ENCODE measurements at places on chromosomes 3 and 15.

DNA sequence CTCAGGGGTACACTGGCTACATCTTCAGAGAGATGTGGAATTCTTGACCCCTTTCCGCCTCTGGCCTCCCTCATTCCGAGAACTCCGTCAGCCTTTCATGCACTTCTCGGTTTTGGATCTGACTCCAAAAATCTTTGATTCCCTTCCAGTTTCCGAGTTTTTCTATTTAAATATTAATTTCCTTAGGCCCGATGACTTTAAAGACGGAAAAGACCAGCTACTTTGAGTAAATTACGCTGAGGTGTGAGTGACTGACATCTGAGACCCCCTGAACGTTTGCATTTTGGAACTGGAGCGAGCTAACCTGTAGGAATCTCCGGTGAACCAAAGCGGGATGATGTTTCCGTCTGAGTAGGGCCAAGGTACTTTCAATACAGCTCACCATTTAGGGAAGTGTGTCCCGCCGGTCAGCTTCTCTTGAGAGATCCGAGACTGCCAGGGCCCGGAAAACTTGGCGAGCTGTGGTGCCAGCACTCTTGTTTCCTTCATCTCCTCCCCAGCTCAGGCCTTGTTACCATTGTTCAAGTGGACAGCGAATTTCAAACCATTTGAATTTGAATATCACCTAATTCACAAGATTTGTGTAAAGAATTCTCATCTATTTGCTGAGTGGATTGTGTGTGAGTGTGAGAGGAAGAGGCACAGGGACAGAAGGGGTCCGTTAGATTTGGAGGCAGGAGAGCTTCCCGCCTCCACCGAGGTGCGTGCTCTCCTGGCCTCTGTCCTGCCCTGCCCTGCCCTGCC, 5.4 kb downstream of the SOX14 start:
- no peaks in the 10 kb centered on the region for H3K4me1 ChIP-seq
- peaks cover 2% of the 10 kb centered on the region for H3K27me3 ChIP-seq
- DNase-seq: no peak
- no peaks in the 10 kb centered on the region for H3K36me3 ChIP-seq

GRCh38 chr3:188860147-188860546, 311.6 kb upstream of the TPRG1 start:
- no peaks in the 10 kb centered on the region for H3K36me3 ChIP-seq
- peaks cover 27% of the 10 kb centered on the region for H3K4me1 ChIP-seq
- H3K27me3 ChIP-seq: no peaks in the 10 kb centered on the region
- no peak overlapping the region for H3K4me3 ChIP-seq
- peak overlapping the region; percentile 28 for H3K27ac ChIP-seq
- no peak for DNase-seq

DNA sequence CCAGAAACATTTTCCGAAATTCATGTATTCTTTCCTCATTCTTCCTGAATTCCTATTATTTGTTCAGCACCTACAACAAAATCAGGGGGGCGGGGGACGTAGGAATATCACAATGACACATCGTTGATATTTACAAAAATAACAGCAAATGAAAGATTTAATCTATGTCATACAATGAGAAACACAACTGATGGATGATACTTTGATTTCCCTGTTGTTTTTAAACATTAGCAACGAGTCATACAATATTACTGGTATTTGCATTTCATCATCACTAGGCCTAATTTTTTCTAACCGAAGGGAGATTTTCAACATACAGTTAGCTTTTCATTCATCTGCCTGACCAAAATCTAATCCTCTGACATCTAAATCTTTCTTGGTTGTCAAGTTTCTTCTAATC, 45.3 kb upstream of the INO80 start:
- no peak for DNase-seq
- H3K27ac ChIP-seq: no peak overlapping the region
- H3K4me1 ChIP-seq: no peaks in the 10 kb centered on the region

DNA sequence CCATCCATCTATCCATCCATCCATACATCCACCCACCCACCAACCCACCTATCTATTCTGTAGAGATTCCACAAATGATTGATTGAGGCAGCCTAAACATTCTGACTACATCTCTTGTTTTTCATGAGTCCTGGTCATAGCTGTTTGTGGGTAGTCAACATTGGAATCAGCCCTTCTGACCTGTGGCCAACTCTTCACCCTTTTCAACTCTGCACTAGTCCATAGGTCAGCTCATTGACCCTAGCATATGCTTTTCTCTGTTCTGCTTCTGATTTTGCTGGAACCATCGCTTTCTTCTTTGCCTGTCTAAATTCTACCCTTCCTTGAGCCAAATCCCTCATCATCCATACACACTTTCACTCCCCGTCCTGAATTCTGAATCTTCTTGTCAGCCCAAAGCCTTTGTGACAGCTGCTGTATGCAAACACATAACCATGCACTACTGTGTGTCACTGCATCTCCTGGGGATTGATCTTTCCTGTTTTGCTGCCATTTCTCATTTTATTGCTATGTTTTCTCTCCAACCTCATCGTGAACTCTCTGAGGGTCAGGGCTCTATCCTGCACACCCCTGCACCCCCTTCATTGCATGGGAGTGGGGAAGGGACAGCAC, 16.8 kb upstream of the KCTD6 start:
- H3K4me1 ChIP-seq: no peaks in the 10 kb centered on the region
- no peaks in the 10 kb centered on the region for H3K36me3 ChIP-seq
- no peak for DNase-seq
- no peak overlapping the region for H3K4me3 ChIP-seq

DNA sequence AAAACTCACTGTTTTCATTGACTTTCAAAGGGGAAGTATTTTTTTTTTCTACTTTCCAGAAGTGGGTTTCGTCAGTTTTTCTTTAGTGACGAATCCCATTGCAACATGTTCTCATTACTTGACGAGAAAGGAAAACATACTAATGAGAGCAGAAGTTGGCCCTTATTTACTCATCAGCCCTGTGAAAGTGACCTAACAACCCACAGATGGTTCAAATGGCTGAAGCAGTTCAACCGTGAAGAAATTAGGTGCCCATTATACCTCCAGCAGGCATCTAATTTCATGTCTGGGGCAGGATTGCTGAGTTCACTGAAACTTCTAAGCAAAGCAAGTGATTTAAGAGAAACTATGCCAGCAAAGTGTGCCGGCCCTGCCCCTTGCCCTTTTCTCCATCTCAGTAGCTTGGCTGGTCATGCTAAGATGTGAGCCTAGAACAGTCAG, 9.0 kb downstream of the AQP9 start:
- no peak overlapping the region for H3K4me3 ChIP-seq
- no peaks in the 10 kb centered on the region for H3K36me3 ChIP-seq
- no peak for DNase-seq
- H3K27ac ChIP-seq: no peak overlapping the region
- H3K27me3 ChIP-seq: no peaks in the 10 kb centered on the region

GRCh38 chr15:52109559-52110451, 2.8 kb downstream of the BCL2L10 start:
- no peak for DNase-seq
- H3K36me3 ChIP-seq: no peaks in the 10 kb centered on the region
- H3K4me1 ChIP-seq: no peaks in the 10 kb centered on the region
- no peaks in the 10 kb centered on the region for H3K27me3 ChIP-seq

GRCh38 chr3:114112696-114113095, 56.2 kb downstream of the QTRT2 start:
- no peaks in the 10 kb centered on the region for H3K27me3 ChIP-seq
- no peaks in the 10 kb centered on the region for H3K4me1 ChIP-seq
- DNase-seq: no peak
- no peaks in the 10 kb centered on the region for H3K36me3 ChIP-seq

- H3K36me3 ChIP-seq: no peaks in the 10 kb centered on the region
- no peak overlapping the region for H3K4me3 ChIP-seq
- H3K27me3 ChIP-seq: no peaks in the 10 kb centered on the region
- no peak for DNase-seq
Measured at GRCh38 chr3:70899816-70900215, 587.4 kb upstream of the MDFIC2 start.

DNA sequence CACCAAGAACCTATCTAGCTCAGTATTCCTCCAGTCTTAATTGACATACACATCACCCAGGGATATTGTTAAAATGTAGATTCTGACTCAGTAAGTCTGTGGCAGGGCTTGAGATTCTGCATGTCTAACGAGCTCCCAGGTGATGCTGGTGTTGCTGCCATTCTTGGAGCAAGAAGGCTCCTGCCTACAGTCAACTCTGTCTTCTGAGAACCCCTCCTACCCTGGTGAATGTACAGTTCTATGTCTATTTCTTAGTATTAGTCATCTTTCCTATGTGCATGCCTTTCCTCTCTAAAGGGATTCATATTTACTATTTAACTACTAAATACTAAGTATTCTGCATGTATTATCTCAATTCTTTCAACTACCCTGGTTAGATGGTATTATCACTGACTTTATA, 268.7 kb downstream of the EDEM1 start:
- H3K4me3 ChIP-seq: no peak overlapping the region
- DNase-seq: no peak
- no peak overlapping the region for H3K27ac ChIP-seq
- H3K27me3 ChIP-seq: no peaks in the 10 kb centered on the region
- H3K36me3 ChIP-seq: no peaks in the 10 kb centered on the region

DNA sequence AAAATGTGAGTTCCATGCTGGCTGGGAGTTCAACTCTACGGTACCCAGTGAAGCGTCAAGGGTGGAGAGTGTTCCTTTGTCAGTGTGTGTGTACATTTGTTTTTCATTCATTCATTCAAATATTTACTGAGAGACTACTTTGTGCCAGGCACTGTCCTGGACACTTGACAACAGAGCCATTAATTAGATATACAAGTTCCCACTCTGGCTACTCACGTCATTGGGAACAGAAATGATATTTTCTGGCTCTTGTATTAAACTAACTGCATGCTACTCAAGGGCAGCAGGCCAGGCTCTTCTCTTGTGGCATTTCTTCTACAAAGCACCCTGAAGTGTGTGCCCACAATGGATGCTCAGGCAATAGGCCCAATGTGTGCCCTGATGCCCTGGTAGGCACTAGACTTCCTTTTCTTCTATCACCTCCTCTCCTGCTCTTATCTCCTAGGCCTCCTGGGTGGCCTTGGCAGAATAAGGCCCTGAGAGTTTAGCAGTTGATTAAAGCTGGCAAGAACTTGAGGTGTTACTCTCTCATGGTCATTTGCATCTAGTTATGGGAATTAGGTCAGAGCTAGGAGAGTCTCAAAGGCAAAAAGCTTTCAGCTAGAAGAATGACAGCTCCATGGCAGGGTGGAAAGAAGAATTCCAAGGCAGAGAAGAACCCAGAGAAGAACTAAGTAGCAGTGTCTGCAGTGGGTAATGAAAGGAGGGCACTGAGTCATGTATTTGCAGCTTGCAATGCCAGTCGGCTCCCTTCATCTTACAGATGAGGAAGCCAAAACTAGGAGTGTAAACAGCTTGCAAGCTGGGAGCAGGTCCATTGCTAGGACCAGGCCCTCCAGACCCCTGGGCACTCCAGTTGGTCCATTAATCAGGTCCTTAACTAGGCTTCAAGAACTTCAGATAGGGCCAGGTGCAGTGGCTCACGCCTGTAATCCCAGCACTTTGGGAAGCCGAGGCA, 14.0 kb upstream of the SMAD3 start:
- no peaks in the 10 kb centered on the region for H3K36me3 ChIP-seq
- no peak for DNase-seq
- H3K27ac ChIP-seq: peak overlapping the region; percentile 75
- peaks cover 9% of the 10 kb centered on the region for H3K4me1 ChIP-seq

GRCh38 chr15:70435369-70435768, 328.0 kb downstream of the UACA start:
- no peaks in the 10 kb centered on the region for H3K27me3 ChIP-seq
- no peak overlapping the region for H3K27ac ChIP-seq
- DNase-seq: no peak

- no peaks in the 10 kb centered on the region for H3K27me3 ChIP-seq
- H3K4me3 ChIP-seq: no peak overlapping the region
- no peak overlapping the region for H3K27ac ChIP-seq
- DNase-seq: no peak
Measured at GRCh38 chr15:101560722-101561583, 71.4 kb upstream of the PCSK6 start.

- DNase-seq: no peak
- H3K4me1 ChIP-seq: no peaks in the 10 kb centered on the region
- H3K27ac ChIP-seq: no peak overlapping the region
- H3K4me3 ChIP-seq: no peak overlapping the region
Measured at GRCh38 chr15:44596511-44597010, 59.6 kb downstream of the EIF3J start.

- H3K4me1 ChIP-seq: no peaks in the 10 kb centered on the region
- no peak for DNase-seq
- H3K27me3 ChIP-seq: no peaks in the 10 kb centered on the region
- H3K4me3 ChIP-seq: no peak overlapping the region
Measured at GRCh38 chr15:77224352-77224751, 153.4 kb upstream of the TSPAN3 start.

DNA sequence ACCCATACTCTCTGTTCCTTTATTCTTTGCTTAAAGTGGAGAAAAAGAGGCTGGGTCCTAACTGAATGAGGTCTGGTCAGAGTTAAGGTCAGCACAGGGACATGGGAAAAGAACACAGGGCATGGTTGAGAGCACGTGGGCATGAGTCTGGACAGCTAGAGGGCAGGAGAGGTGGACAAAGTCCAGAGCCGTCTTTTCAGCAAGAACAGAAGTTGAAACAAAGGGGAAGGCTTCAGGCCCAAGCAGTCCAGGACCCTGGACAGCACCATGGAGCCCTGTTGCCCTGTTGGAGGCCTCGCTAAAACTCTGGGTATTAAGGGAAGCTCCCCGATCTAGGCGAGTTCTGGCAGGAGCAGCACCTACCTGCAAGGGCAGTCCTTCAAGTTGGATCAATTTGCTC, 50.7 kb downstream of the XYLB start:
- peaks cover 14% of the 10 kb centered on the region for H3K36me3 ChIP-seq
- H3K27me3 ChIP-seq: no peaks in the 10 kb centered on the region
- no peak overlapping the region for H3K27ac ChIP-seq
- no peak for DNase-seq

DNA sequence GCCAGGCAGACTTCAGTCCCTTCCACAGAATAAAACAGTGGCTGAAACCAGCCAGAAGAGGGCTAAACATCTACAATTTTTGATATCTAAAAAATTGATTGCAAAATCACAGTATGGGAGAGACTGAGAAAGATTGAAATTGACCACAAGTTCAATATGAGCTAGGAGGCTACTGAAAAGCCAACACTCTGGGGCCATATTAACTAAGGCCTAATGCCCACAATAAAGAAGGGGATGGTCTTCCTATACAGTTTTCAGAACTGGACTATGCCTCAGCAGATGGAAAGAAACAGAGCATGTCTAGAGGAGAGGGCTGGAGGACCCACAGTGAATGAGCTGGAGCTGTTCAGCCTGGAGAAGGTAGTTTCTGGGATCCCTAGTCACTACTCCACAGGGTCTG, 53.2 kb downstream of the WNT7A start:
- H3K4me3 ChIP-seq: no peak overlapping the region
- H3K36me3 ChIP-seq: no peaks in the 10 kb centered on the region
- no peak overlapping the region for H3K27ac ChIP-seq
- H3K27me3 ChIP-seq: no peaks in the 10 kb centered on the region

GRCh38 chr15:83747050-83747717, 93.3 kb downstream of the ADAMTSL3 start:
- H3K27me3 ChIP-seq: no peaks in the 10 kb centered on the region
- no peak overlapping the region for H3K4me3 ChIP-seq
- peaks cover 3% of the 10 kb centered on the region for H3K4me1 ChIP-seq

GRCh38 chr3:158453865-158454264, 117.1 kb upstream of the MLF1 start:
- DNase-seq: no peak
- H3K4me1 ChIP-seq: no peaks in the 10 kb centered on the region
- H3K27ac ChIP-seq: no peak overlapping the region
- H3K27me3 ChIP-seq: no peaks in the 10 kb centered on the region
- no peaks in the 10 kb centered on the region for H3K36me3 ChIP-seq
- no peak overlapping the region for H3K4me3 ChIP-seq
